Hair follicle dermal papilla cell (primary cell): ENCODE measurements at places on chromosomes 7 and 10. TPM values are rescaled to one million over a fixed set of nuclear protein-coding genes. Genes with fewer than 3 reads are reported as not detected.

Gene LARP4B
- total RNA-seq: 50.3 and 51.3 TPM in 2 replicates

Gene CLCN1
- total RNA-seq: under 0.01 TPM in 1 of 2 replicates, not detected in the other

Gene SFRP5
- total RNA-seq: not detected in 2 replicates

Gene DPCD
- total RNA-seq: 19.8 and 33.9 TPM in 2 replicates

Gene MAGI2
- 13.8 and 21.7 TPM in 2 replicates for total RNA-seq

Gene DDX50
- 37.6 and 38.5 TPM in 2 replicates for total RNA-seq

Gene PLPP4
- total RNA-seq: 0.65 and 2.1 TPM in 2 replicates

Gene TMEM139
- total RNA-seq: not detected in 2 replicates

Gene PKD2L1
- total RNA-seq: not detected in 2 replicates

Gene LIPM
- total RNA-seq: not detected in 2 replicates

Gene LIPF
- total RNA-seq: not detected in 2 replicates

Gene MRC1
- total RNA-seq: under 0.01 TPM in 1 of 2 replicates, not detected in the other

Gene GRM3
- total RNA-seq: not detected in 2 replicates

Gene FAM237B
- total RNA-seq: not detected in 2 replicates

Gene VGF
- 0.16 TPM in 1 of 2 replicates, not detected in the other for total RNA-seq

Gene MALRD1
- total RNA-seq: 0.61 and 3.7 TPM in 2 replicates

Gene ELFN1
- 21.4 and 36.8 TPM in 2 replicates for total RNA-seq

Gene OPN4
- total RNA-seq: not detected in 2 replicates

Gene ERVW-1
- not detected in 2 replicates for total RNA-seq

Gene ZNHIT1
- total RNA-seq: 49.8 and 60.1 TPM in 2 replicates
